Type B pancreatic cell (in vitro differentiated cells): ENCODE measurements at places on chromosomes 6 and 20.

DNA sequence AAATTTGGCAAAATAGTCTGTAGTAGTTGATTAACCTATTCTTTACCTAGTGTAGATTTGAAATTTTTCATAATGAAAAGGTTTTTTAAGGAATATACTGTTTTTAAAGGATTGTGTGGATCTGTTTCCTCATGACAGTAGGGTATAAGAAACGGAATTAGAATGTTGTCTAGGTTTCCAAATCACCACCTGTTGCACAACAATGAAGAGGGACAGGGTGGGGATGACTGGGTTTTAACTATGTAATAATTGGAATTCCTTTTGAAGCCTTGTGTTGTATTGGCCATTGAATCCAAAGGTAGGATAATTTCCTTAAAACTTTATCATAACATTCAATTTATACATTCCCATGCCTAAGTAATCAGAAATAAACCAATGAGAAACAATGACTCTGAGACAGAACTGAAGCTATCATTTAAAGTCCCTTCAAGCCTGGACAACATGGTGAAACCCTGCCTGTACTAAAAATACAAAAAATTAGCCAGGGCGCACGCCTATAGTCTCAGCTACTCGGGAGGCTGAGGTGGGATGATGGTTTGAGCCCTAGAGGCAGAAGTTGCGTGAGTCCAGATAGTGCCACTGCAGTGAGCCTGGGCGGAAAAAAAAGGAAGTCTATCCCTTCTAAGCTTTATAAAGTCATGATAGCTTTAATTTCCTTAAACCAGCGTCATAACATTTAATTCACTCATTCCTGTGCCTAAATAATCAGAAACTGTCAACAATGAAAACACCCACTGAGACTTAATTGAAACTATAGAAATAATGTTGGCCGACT lies 18.3 kb upstream of the SLC17A5 start:
- no peak for DNase-seq

GRCh38 chr6:11317885-11318771 lies 85.7 kb upstream of the NEDD9 start:
- no peak for DNase-seq

DNA sequence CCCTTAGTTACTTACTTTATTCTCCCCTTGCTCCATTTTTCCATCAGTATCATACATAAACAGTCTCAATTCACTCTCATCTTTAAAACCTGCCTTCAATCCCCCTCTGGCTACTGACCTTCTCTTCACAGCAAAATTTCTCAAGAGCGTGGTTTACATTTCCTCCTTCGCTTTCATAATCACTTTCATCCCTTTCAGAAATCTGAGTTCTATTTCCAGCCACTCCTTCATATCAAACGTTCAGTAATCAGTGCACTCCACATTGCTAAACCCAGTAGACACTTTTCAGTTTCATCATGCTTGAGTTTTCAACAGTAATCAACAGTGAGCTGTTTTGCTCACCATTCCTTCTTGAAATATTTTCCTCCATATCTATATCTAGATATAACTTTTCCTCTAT lies 176.7 kb upstream of the HSF2 start:
- no peak for DNase-seq

DNA sequence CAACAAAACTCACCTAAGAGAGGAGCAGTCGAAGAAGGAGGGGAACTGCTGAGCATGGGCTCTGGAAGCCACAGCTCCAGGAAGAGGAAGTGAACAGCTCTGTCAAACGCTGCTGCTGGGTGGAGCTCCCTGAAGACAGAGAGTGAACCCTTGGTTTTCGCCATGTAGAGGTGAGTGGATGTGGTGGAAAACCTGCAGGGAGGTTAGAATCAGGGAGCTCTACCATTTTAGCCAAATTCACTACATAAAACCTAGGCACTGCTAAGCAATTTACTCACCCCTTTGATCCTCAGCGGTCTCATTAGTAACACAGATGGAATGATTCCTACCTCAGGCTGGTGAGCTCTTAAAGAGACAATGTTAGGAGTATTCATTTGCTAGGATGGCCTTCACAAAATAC lies 19.4 kb upstream of the TFAP2A start:
- no peak for DNase-seq

- DNase-seq = no peak
Observed at GRCh38 chr20:62470001-62470400, 5.8 kb downstream of the GATA5 start.

DNA sequence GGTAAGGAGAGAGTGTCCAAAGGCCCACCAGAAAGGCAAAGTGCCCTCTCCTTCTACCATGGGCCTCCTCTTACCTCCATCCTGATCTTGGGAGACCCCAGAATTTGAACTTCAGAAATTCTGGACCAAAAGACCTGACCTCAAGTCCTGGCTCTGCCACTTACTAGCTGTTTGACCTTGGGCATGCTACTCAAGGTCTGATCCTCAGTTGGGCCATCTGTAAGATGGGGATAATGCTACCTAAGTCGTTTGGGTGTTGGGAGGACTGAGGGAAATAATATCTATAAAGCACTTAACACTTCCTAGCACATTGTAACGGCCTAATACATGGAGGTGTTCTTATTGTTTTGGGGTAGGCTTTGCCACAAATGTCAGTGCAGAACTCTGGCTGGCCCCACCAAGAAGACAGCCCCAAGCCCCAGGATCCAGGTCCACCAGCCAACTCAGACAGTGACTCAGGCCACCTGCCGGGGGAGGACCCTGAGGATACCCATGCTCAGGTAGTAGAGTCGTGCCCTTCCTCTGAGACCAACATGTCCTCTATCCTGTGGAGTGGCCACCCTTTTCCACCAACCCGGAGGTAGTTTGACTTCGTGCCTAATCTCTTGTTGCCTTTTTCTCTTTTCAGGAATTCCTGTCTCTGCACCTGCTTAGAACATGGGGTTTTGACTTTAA lies 2.7 kb downstream of the PRICKLE4 start:
- DNase-seq = no peak

GRCh38 chr6:65633501-65633900 lies 73.5 kb downstream of the EYS start:
- no peak for DNase-seq

- no peak for DNase-seq
Observed at GRCh38 chr6:85679445-85680123, 36.9 kb upstream of the SYNCRIP start.

DNA sequence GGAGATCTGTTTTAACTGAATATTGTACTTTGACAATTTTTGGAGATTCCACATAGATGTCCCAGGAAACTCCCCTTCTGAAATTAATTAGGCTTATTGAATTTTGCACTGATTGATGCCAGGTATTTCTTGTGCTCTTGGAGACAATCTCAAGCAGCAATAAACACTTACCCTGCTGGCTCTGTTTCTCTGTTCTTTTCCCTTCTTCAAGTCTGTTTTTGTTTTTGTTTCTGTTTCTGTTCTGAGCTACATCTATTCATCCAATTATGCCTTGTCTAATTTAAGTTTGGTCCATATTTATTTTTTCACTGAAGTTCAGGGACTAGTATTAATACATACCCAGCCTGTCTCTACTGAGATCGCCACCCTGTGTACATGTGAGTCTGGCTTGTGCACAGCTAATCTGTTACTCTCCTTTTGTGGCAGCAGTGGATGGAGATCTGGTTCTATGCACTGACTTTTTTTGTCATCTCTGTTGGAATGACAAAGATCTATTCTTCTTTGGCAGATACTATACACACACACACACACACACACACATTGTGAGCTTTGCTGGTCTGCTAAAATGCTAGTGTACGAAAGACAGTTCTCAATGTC lies 51.9 kb downstream of the IL22RA2 start:
- no peak for DNase-seq

GRCh38 chr6:169827290-169827717 lies 75.9 kb downstream of the ERMARD start:
- no peak for DNase-seq

GRCh38 chr6:6699741-6700367 lies 111.3 kb downstream of the LY86 start:
- DNase-seq = peak; percentile 81

DNA sequence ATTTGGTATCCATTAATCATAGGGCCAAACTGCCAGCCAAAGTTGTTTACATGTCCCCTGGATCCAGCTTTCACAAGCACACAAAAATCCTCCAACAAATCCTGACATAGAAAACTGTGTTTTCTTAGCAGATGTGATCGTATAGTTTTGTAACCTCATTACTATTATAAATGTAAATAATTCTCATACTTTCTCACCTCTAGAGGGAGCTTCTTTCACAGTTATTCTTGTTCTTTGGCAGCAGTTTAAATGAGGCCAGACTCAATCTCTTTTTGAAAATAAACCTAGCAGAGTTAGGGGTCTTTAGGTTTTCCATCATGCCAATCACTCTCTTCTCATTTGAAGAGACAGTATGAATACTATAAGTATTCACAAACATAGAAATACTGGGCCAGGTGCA lies 17.0 kb upstream of the ZNF318 start:
- DNase-seq = no peak

GRCh38 chr20:50026746-50027575 lies 44.2 kb downstream of the SNAI1 start:
- no peak for DNase-seq

GRCh38 chr6:72212686-72213085 lies 326.3 kb downstream of the RIMS1 start:
- no peak for DNase-seq

DNA sequence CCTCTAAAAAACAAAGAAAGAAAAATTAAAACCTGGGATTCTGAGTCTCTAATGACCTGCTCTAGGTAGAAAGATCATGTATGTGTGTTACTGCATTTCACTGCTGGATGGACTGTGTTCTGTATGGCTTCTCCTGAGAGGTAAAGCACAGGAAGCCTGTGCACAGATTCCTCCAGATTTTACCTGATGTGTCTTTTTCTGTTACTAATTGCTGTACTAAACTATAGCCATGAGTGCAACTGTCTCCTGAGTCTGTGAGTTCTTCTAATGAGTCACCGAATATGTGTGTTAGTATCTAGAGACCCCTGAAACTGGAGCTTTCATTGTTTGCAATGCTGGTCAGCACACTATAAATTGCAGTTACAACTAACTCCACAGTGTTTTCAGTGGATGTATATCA lies 270.8 kb downstream of the CDKAL1 start:
- DNase-seq = no peak

- no peak for DNase-seq
Observed at GRCh38 chr6:28803337-28803709, 120.5 kb downstream of the TRIM27 start.

DNA sequence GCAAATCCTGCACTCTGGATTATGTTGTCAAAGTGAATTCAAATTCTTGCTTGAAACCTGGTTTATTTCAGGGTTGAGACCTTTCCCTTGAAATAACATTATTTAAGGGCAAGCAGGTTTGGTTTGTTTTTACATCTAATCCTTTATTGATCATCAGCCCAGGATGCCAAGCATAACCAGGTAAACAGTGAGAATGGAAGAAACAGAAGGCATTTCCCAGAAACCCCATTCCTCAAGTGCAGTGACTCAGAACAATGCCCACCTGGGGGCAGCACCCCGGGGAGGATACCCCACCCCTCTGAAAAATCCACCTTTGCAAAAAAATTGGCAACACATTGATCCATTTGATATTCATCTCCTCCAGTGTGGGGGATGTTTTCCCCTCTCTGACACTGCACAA lies 32.5 kb downstream of the POFUT1 start:
- no peak for DNase-seq

GRCh38 chr6:17043148-17043522 lies 58.7 kb upstream of the STMND1 start:
- no peak for DNase-seq

DNA sequence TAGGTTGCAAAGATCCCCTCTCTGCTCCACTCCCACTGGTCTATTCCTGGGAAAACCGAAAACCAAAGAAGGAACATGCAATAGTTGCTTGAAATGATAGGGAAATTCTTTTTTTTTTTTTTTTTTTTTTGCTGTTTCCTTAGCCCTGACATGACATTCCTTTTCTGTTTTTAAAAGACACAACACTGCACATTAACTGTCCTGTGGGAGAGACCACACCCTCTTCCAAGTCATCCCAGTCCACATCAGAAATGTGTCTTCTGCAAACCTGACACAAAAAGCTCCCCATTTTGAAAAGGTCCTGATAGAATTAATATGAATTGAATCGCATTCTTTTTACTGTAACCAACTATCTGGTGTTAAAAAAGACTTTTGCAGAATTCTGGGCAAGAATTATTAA lies 43.4 kb upstream of the RIPOR2 start:
- DNase-seq = no peak

- no peak for DNase-seq
Observed at GRCh38 chr20:63054103-63054474, 47.3 kb upstream of the BHLHE23 start.

GRCh38 chr6:147166360-147166944 lies 37.8 kb upstream of the STXBP5 start:
- DNase-seq = no peak

- DNase-seq = no peak
Observed at GRCh38 chr20:18416486-18416885, 50.3 kb downstream of the DZANK1 start.

GRCh38 chr6:132814716-132815570 lies 574 bp downstream of the RPS12 start:
- no peak for DNase-seq

GRCh38 chr20:1427457-1428054 lies 34.7 kb upstream of the FKBP1A start:
- no peak for DNase-seq

GRCh38 chr6:66435321-66435720 lies 728.3 kb upstream of the EYS start:
- DNase-seq = no peak

- no peak for DNase-seq
Observed at GRCh38 chr20:39225978-39226377, 263.8 kb downstream of the DHX35 start.

DNA sequence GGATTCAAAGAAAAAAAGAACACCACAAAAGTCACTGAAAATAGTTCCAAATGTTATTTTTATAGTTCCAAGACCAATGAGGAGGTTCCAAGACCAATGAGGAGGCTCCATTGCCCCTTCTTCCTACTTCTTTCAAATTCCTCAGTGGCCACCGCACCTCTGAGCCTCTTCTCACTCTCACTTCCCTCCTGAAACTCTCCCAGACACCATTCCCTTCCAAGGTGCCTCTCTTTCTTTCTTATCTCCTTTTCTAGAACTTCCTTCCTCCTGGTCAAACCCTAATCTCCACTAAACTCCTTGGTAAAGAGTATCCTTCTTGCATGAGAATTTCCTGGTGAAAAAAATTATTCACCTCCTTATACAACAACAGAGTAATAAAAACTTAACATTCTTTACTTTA lies 20.4 kb upstream of the MCUR1 start:
- DNase-seq = no peak

DNA sequence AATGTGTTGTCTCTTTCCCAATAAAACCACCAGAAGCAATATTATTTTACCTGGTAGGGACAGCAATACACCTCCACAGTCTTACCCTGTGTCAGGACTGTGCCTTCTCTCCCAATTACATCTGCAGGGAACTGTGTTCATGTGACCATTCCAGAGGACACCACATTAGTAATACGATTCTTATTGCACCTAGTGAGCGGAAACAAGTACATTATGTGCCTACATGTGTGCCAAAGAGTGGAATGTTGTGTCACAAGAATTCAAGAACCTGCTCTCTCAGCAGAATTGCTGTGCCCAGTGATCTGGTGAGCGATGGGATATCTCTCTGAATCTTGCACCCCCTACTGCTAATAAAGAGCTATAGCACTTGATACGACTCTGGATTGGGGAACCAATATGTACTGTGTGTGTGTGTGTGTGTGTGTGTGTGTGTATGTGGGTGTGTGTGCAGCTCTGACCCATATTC lies 57.4 kb upstream of the FOXC1 start:
- DNase-seq = no peak
